ENCODE measurements at places on chromosomes 2 and 18. TPM values are rescaled to one million over a fixed set of nuclear protein-coding genes. Genes with fewer than 3 reads are reported as not detected.

KATNAL2 gene
- total RNA-seq = 1.3 TPM

SPIRE1 gene
- 44.0 TPM for total RNA-seq

SPP2 gene
- total RNA-seq = not detected

OTOF gene
- 0.22 TPM for total RNA-seq

EEF1B2 gene
- total RNA-seq = 576 TPM

PLCD4 gene
- total RNA-seq = 3.1 TPM

SLC16A14 gene
- 0.22 TPM for total RNA-seq

LRP2 gene
- total RNA-seq = not detected

RGPD3 gene
- total RNA-seq = not detected

OSBPL6 gene
- 2.3 TPM for total RNA-seq

SLC35G4 gene
- total RNA-seq = not detected

ABCG8 gene
- not detected for total RNA-seq
